Suppressor macrophage treated with lipopolysaccharide for 1 hour (primary cell): ENCODE measurements at places on chromosomes 2 and 18.

- DNase-seq, result no peak
Observed at GRCh38 chr18:74996055-74996454, 212.9 kb downstream of the PTGR3 start.

DNA sequence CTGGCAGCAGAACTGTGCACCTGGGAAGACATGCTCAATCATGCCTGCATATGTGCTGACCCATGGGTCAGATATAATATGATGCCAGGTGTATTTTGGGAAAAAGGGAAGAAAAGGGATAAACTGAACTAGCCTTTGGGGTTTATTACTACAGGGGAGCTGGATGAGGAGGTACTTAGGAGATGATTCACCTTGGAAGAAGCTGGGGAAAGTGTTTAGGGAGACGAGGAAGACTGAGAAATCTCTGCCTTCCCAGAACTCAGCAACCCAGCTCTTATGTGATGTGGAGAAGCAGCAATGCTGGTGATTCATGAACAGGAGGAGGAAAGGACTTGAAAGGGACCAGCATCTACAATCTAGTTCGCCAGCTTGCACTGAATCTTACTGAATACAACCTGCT, 110.2 kb downstream of the BARD1 start:
- DNase-seq, result no peak

DNA sequence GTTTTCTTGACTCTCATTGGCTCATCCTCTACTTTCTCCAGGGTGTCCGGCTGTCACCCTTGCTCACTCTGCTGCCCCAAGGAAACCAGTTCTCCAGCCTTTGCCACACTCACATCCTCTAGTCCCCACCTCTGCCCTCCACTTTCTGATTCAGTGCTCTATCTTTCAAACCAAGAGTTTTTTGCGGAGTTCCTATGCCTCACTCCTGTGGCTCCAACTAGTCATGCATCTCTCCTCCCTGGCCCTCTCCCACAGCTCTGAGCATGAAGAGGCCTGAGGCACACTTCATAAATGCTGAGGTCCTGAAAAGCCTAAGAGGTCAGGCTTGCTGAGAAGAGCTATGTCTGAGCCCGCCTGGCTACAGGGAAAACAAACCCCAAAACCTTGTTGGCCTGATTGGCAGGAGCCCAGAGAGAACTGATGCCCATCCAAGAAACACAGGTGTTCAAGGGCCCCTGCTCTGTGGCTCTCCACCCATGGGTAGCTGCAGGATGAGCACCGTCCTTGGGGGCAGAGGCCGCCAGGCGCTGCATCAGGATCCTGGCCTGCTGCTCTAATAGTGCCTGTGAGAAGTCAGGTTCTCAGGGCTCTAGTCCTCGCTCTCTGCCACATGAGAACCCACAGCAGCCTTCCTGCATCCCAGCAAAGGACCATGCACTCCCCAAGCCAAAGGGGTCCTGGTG, 42.1 kb downstream of the HS1BP3 start:
- DNase-seq, result no peak

DNA sequence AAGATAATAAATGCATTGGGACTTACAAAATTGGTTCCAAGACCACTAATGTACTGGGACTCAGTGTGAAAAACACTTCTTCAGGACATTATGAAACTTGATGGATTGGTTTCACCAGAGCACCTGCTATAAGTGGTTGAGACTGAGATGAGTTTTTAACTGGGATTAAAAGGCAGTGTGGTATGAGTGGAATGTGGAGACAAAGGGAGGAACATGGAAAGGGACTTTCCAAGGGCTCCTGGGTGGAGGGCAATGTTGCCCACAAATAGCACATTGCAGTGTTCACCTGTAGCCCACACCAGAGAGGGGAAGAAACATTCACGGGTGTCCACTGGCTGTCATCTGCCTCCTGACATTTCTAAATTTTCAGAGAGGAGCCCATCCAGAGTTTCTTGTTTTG, 253.3 kb upstream of the TANK start:
- DNase-seq, result no peak

DNA sequence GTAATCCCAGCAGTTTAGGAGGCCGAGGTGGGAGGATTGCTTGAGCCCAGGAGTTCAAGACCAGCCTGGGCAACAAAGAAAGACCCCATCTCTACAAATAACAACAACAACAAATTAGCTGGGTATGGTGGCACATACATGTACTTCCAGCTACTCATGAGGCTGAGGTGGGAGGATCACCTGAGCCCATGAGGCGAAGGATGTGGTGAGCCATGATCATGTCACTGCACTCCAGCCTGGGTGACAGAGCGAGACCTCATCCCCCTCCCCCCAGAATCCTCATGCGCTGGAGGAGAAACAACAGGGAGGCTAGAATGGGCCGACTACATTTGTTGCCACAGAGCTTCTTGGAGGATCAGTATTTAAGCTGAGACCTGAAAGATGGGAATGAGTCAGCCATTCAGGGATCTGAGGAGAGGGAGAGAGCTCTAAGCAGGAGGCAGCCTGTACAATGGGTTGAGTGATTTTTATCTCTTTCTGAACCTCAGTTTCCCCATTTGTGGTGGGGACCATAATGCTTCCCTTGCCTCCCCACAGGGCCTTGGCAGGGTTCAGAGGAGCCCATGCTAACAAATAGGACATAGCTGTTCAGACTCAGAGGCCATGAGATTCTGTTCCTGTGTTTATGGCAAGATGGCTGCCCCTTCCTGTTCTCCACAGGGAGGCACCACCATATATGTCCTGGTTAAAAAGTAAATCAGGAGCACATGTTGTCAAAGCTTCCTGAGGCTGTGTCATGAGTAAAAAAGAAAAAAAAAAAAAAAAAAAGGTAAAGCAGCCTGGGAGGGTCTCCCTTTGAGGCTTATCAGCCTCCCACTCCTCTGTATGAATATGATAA, 131.4 kb upstream of the HAAO start:
- no peak for DNase-seq

DNA sequence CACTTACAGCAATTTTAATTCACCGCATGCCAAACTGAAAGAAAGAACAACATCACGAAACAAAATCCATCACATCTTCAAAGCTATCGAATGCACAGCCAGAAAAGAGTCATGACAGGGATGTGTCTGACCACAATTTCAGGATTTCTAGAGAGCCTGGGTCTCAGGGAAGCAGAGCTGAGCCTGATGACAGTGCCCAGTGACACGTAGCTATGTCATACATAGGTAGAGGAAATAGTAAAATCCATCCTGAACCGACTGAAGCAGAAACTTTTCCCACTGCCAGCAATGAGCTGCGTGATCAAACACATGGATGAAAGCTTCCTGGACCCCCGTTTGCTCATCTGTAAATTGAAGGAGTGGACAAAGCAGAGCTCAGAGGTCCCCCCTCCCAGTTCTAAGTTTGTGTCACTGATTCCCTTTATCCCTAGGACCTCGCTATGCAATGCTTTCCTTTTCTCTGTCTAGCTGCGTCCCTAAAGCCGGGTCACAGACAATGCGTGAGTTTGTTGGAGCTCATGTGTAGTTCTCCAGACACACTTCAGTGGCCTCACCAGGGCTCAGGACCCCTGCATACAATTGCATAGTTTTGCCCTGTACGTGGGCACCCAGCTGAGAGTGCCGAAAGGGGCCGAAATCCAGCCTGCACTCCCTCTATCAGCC, 37.6 kb downstream of the CCBE1 start:
- no peak for DNase-seq

- peak; percentile 49 for DNase-seq
Observed at GRCh38 chr2:100292022-100292580, 30.2 kb downstream of the LONRF2 start.

DNA sequence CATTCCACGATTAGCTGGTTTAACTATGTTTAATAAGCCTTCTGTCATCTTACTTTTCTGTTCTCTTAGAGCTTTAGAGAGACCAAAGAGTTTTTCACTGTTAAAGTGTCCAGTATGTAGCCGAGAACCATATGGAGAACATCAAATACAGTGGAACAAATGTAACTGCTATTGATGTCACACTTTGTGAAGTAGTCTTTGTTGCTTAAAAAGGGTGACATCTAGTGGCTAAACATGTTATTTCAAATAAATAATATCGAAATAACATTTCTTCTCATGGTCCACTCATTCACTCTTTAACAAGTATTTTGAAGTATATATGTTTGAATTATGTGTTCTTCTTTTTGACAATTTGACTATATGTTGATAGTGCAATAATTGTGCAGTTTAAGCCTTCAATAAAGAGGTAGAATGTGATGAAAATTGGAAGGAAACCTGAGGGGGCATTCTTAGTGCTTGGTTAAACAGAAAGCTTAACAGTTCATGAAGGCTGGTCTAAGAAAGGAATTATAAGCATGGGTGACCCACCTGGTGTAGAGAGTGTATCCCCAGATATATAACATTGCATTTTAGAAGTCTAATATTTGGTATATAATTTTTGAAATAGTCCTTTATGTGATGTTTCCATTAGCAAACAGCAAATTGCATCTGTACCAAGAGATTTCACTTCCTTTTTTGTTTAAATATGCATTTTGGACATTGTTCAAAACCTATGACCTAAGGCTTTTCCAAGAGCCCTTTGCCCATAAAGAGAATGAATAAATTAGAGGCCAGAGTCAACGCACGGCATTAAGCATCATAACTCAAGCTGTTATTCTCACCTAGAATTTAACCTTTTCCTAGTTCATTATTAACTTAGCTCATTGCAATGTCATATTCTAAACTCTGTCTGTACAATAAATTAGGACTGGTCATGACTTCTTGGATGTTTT, 112.1 kb downstream of the KYNU start:
- DNase-seq, result no peak

GRCh38 chr2:191678437-191679100, 633 bp downstream of the NABP1 start:
- DNase-seq, result peak; percentile 86

GRCh38 chr2:105450471-105450870, 51.6 kb upstream of the FHL2 start:
- no peak for DNase-seq
